T-helper 9 cell (primary cell): ENCODE measurements at places on chromosomes 5 and 9.

GRCh38 chr5:14153932-14154731 lies 11.0 kb downstream of the TRIO start:
- DNase-seq = no peak

- no peak for DNase-seq
These were observed 10.1 kb upstream of the C1QTNF3 start for GRCh38 chr5:34053133-34053532.

GRCh38 chr9:36119476-36119875 lies 17.1 kb upstream of the GLIPR2 start:
- no peak for DNase-seq

GRCh38 chr9:72424131-72424530 lies 59.1 kb upstream of the ZFAND5 start:
- no peak for DNase-seq

DNA sequence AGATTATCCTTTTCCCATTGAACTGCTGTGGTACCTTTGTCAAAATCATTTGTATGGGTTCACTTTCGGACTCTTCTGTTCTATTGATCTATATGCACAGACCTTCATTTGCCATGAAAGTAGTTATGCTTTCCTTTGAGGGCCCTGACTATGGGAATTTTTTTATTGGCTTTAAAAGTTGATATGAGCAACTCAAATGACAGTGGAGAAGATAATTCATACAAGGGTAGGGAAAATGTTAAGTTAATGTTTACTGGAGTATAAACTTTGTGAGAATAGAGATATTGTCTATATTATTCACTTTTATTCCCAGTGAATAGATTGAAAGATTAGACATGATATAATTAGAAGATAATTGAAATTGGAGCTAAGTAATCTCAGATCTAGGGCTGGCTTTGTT lies 94.8 kb downstream of the ATP10B start:
- no peak for DNase-seq

GRCh38 chr9:126440940-126441339 lies 114.3 kb downstream of the MVB12B start:
- no peak for DNase-seq
